ENCODE measurements at places on chromosomes 11 and 22.

- no peak for DNase-seq
Observed at GRCh38 chr11:86062719-86063118, 6.2 kb downstream of the PICALM start.

GRCh38 chr11:60771879-60772525 is 13.1 kb upstream of the MS4A10 start:
- no peak for DNase-seq

GRCh38 chr11:73734993-73735392 is 25.9 kb downstream of the RAB6A start:
- DNase-seq: no peak

DNA sequence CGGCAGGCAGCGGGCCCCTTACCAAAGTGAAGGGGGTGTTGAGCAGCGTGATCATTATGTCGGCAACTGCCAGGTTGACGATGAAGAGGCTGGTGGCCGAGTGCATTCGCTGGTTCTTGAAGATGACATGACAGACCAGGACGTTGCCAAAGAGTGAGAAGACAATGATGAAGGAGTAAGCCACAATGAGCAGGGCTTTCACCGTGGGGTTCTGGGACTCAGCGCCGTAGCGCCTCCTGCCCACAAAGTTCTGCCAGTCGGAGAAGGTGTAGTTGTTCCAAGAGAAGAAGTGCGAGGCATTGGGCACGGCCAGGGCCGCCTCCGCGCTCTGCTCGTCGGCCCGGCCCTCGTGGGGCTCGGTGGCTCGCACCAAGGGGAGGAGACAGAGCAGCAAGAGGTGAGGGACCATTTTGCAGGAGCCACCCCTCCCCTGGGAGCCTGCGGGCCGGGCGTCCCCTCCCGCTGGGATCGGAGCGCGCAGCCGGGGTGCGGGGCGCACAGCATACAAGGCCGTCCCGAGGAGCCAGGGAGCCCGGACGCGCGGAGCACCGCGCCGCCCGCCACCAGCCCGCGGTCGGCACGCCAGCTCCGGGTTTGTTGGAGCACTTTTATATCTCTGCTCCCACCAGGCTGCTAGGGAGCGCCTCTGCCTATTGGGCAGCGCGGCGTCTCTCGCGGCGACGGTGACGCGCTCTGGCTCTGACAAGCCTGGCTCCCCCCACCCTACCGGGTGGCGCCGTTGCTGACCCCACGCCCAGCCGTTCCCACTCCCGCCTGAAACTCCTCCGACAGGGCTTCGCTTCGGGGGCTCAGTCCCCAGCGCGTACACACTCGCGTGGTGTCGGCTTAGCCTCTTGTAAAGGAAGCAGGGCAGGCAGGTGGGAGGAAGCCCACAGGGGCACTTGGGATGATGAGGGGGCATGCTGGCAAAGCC is at the start of gene GPR83:
Gene GPR83 (minus strand): TSS at position 581 of the 934 bp plus-strand sequence. CDS start 172 bp downstream, at position 409.
- DNase-seq: peak; percentile 11

DNA sequence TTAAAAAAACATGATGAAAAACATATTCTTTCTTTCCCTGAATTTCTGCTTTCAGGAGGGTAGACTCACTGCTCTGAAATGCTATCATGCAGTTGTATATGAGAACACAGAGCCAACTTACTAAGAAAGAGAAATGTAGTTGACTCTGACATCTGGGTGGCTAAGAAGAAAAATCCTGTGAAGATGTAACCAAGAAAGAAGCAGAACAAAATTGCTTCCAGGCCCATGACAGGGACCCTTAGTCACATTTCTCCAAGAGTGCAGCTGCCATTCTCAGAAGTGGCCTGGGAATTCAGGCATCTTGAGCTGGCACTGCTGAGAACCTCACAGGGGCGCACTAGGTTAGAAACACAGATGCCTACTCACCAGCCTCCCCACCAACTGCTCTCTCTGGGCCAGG is 73.6 kb downstream of the RPL27A start:
- no peak for DNase-seq

DNA sequence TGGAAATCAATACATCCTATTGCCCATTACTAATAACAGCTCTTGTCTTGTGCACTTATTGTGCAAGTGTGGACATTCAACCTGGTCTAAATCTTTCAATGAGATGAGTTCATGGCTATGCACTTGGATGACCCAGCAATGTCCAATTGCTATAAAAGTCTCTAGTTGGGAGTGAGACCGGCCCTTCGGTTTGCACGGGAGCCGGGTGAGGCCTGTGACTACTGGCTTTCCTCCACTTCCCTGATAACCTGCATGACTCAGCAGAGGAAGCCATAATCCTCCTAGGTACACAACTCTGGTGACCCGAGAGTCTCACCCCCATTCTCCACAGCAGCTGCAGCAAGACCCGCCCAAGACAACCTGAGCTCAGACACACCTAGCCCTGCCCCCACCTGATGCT is 135.9 kb upstream of the PAX6 start:
- DNase-seq: no peak

GRCh38 chr22:38177926-38178604 is 3.6 kb downstream of the PLA2G6 start:
- DNase-seq: no peak

DNA sequence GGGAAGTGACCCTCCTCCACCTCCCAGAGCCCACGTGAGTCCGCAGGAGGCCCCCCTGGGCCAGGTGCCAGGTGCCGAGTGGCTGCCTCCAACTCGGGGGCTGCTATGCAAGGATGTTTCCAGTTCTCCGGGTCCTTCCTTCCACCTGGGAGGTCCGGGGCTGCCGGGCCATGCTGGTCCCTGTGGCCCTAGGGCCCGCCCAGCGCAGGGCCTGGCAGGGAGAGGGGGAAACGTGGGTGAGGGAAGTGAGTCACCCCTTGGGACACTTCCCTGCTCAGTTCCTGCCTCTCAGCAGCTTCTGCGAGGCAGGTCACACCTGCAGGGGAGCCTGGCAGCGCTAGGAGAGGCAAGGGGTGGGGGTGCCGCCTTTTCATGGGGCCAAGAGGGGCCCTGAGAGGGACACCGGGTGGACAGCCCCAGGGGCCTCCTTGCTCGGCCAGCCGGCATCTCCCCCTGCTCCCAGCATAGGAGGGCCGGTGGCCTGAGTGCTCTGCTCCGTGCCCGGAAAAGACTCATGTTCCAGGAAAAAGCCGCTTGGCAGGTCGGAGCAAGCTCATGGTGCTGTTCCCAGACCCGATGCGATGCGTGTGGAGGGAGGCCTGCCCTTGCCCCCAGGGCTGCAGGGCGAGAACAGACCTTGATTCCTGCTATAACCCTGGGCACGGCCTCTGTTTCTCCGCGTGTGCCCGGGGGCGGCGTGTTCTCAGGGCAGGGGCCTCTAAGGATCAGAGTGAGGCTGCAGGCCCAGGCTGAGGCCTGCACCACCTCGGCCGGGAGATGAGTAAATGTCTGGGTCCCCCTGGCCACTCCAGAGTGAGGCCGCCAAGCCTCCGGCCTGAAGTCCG is 30.3 kb upstream of the WNT7B start:
- DNase-seq: no peak

DNA sequence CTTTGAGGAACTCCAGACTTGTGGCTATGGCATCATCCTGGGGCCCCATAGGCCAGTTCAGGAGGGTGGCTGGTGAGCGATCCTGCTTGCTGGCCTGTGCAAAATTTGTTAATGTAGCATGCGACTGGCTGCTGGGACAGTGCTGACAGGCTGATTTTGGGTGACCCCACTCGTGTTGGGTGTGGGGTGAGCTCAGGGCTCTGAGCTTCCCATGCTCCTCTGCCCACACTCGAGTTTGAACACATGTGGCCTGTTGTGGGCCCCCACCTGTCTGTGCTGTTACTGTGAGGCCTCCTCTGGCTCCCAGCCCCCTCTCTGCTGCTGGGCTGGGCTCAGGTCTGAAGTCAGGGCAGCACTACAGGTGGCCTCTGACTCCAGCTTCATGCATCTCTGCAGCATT is 64.4 kb upstream of the MYEOV start:
- no peak for DNase-seq

DNA sequence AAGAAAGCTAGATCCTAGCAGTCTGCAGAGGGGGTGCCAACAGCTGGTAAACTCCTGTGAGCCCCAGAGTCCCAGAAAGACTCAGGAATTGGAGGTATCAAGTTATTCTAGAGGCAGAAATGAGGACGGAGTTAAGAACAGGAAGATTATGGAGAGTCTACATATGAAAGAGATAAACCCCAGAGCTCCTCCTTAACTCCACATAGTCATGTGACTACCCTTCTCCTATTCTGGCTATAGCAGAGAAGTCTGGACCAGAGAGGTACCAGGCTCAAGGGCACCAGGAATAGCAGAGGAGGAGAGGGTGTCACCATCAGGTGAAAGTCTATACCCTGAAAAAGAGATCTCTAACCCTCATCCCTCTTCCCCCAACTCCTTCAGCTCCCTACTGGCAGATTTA is 29.6 kb downstream of the SCUBE2 start:
- no peak for DNase-seq

- DNase-seq: no peak
Observed at GRCh38 chr11:27847496-27847895, 147.2 kb upstream of the BDNF start.

- DNase-seq: no peak
Observed at GRCh38 chr11:71482216-71482615, 29.2 kb downstream of the NADSYN1 start.

DNA sequence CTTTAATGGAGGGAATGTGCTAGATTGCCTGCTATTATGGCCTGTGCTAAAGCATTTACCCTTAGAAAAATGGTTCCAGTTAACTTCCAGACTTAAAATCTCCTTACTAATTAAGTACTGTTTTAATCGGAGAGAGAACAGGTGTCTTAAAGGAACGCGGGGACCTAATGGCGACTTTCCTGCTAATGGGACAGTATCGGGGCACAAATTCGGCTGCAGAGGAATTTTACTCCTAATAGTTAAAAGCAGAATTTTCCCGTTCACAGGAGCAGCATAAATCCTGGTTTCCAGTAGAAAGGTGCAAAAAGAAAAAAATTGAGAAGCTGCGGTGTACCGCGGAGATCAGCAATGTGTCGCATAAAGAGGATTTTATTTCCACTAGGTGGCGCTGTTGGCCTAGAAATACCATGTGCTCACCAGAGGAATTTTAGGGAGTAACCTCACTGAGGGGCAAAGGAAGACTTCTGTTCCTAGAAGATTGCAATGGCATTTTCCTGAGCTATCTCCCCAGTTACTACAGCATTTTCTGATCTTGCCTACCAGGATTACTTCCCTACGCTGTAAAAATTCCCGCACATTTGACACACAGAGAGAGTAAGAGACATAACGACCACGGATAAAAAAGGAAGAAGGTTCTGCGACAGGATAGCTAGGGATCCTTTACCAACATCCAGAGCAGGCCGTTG is 44.5 kb downstream of the ZNF280B start:
- DNase-seq: peak; percentile 3

- no peak for DNase-seq
Observed at GRCh38 chr22:31295831-31296657, 3.8 kb upstream of the PIK3IP1 start.

DNA sequence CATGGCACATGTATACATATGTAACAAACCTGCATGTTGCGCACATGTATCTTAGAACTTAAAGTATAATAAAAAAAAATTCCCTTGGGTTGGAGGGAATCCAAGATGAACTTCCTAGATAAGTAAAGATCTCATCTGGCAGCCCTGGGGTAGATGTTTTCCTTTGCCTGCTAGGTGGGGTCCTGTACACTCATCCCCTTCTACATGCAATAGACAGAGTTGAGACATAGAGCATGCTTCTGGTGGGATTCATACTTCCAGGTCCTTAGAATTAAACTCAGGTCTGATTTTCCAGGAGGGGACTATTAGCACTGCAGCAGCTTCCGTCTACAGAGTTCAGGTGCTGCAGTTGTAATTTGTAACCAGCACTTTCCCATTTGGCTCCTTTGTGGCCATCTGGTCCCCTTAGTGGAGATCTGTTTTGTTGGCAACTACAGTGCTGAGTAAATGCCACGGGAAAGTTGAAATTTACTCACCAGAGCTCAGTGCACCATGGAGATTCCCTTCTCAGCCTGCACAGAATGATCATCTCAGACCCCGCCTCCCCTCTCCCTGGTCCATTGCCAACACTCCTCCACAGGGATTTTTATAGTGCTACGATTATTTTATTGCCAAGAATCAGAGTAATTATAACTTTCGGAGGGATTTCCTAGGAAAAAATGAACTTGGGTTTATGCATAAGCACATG is 220.1 kb upstream of the E2F8 start:
- no peak for DNase-seq

DNA sequence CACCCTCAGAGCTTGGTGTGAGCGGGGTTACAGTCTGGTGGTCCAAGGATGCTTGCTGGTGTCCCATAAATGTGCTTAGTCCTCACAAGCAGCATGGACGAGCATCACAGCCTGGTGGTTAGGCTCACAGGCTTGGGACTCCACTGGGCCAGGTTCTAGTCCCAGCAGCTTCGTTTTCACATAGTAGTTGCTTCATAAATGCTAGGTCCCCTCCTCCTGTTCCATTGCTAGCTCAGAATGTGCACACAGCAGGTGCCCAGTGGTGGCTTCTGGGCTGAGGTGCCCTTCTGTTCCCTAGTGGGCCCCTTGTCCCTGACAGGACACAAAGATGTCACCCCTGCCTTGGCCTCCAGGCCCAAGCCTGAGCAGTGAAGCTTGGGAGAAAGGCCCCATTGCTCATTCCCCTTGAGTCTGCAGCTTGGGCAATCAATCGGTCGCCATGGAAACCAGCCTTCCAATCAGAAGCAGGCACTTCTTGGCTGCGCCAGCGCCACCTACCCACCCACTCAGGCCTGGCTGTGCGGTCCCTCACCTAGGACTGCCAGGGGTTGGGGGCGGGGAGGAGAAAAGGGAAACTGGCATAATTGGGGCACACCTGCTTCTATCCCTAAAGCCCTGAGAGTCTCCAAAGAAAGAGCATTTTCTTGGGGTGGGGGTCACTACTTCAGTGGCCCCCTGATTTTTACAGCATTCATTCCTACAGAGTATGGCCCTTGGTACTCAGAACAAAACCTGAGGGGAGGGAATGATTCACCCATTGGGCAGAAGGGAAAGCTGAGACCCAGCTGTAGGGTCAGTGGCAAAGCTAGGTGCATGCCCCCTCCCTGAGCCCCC is 48.1 kb downstream of the CYTH4 start:
- no peak for DNase-seq

GRCh38 chr11:112548641-112549040 is 288.0 kb upstream of the PLET1 start:
- DNase-seq: no peak

DNA sequence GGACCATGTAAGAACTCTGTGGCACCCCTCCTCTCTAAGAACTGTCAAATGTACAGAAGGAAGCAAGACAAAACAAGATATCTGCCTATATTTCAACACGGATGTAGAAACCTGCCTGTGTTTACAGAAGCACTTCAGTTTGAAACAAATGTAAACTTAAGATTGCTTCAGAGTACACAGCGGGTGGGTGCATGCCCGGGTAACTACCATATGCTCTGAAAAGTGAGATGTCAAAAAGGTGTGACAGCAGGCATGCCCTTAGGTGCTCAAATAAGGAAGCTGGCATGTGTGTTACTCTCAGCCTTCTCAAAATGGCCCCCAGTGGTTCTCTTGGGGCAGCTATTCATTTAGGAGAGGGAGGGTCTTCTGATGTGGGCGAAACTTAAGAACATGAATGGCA is 5.2 kb downstream of the ACP2 start:
- no peak for DNase-seq

DNA sequence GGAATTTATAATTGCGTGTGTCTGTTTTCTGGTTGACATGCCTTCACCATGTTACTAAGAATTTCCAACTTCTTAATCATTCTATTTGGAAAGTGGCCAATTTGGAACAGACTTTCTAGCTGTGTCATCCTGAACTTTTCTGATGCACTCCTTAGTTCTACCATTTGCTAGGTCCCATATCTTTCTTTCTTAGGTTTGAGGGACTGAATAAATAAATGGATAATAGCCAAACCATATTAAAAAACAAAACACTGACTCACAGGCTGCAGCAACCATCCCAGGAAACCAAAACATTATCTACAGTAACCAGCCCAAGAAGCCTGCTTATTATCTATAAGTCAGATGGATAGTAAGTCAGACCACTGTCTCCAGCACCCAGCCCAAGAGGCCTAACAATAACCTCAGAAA is 57.5 kb upstream of the PLET1 start:
- DNase-seq: no peak

All from NCI-H1417 treated with DMSO at 0.1 percent for 48 hours (cell line).